Omental fat pad (tissue), 4 donors: ENCODE measurements at places on chromosomes 5 and 9.

DNA sequence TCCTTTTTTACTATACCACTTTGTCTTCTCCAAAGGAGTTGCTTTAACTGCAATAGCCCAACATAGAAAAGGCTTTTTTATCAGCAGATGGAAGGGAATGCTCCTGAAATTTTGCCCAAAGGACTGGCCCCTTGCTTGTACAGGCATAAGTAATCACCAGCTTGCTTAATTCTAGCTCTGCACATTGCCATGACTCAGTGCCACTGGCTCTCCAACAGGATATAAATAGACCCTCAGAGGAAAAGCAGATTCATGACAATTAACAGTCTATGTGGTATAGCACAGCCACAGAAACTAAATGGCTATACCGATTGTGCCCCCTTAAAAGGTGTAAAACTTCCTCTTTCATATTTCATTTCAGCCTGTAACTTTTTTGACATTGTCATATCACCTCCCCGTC, 227.0 kb downstream of the ZNF608 start:
- DNase-seq = no peak

DNA sequence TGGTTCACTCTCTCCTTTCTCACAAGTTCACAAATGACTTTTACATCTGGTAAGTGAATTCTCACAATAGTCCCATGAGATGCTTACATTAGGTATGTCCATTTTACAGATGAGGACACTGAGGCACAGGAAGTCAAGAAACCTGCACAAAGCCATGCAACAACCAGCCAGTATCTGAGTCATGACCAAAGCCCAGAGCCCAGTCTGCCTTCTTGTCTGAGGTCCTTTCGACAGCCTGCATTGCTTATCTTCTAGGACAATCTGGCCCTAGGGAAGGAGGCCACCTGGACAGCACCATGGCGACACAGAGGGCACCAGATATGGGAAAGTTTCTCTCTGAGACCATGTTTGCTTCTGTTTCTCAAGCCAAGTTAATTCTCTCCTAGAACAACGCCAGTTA, 197.1 kb downstream of the NSG2 start:
- DNase-seq = no peak

- DNase-seq = no peak
Measured at GRCh38 chr5:9160747-9161146, 385.1 kb downstream of the SEMA5A start.

- no peak for DNase-seq
Measured at GRCh38 chr9:8539681-8540197, 740.2 kb upstream of the DMAC1 start.

- DNase-seq = no peak
Measured at GRCh38 chr5:72369301-72369700, 49.1 kb downstream of the PTCD2 start.

DNA sequence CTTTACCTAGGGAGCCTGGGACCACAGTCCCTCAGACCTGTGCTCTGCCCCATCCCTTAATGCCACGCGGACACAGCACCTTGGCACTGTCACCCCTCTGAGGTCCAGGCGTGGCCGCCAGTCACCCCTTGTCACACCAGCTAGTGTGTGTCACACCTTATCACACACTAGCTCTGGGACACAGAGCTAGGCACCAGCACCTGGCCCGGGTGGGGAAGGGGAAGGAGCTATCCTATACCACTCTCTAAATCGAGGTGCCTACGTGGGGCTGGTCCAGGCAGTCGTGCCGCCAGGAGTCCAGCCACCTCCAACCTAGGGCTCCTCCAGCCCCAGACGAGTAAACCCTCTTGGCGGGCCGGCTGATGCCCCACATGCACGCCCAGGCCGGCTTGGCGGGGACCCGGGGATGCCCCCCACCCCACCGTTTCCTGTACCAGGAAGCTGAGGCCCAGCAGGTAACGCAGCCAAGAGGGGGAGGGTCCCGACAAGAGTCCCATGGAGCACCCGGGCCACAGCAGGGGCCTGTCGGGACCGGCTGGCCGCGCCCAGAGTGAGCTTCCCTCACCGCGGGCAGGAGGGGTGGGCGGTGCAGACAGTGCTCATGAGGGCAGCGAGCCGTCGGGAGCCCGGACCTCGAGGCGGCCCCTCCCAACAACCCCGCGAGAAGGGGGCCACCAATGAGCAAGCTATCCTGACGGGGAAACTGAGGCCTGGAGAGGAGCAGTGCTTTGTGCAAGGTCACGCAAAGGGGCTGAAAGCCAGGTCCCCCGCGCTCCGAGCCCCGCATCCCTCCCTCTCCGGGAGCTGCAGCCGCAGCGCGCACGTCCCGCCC, 550 bp downstream of the CORO2A start:
- DNase-seq = no peak

- no peak for DNase-seq
Measured at GRCh38 chr5:170421826-170422225, 32.7 kb upstream of the KCNMB1 start.

DNA sequence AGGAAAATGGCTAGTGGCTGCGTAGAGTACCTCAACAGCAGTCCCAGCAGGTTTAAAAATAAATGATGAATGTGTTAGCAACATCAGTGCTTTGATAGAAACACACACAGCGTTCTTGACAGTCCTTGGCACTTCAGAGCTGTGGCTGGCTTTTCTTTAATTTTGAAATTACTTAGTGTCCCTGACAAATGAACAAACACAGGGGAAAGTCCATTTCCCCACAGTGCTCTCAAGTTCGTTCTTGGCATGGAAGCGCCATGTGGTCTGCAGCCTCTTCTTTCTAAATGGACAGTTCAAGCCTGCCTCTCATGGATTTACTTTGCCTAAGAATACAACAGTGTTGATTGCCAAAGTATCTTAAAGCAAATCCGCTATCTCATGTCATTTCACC, 102.2 kb downstream of the ADAMTS12 start:
- no peak for DNase-seq

GRCh38 chr9:36959681-36960574, 74.1 kb downstream of the PAX5 start:
- no peak for DNase-seq

DNA sequence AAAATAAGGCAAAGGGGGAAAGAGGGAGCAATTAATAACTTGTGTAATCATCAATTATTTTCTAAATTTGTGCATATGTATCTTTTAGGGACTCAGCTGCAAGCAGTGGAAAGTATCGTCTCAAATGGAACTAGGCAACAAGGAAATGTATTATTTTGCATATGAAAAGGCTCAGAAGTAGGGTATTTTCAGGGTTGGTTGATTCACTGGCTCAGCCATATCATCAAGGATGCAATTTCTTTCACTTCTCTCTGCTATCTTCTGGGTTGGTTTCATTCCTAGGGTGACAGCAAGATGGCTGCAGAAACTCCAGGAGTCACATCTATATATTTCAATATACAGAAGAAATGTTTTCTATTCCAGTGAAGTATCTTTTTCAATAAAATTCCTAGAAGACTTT, 509.8 kb downstream of the DMAC1 start:
- DNase-seq = no peak

GRCh38 chr9:138044485-138045383, 167.2 kb downstream of the CACNA1B start:
- DNase-seq = no peak

GRCh38 chr5:84130006-84130580, 254.6 kb downstream of the EDIL3 start:
- no peak for DNase-seq

DNA sequence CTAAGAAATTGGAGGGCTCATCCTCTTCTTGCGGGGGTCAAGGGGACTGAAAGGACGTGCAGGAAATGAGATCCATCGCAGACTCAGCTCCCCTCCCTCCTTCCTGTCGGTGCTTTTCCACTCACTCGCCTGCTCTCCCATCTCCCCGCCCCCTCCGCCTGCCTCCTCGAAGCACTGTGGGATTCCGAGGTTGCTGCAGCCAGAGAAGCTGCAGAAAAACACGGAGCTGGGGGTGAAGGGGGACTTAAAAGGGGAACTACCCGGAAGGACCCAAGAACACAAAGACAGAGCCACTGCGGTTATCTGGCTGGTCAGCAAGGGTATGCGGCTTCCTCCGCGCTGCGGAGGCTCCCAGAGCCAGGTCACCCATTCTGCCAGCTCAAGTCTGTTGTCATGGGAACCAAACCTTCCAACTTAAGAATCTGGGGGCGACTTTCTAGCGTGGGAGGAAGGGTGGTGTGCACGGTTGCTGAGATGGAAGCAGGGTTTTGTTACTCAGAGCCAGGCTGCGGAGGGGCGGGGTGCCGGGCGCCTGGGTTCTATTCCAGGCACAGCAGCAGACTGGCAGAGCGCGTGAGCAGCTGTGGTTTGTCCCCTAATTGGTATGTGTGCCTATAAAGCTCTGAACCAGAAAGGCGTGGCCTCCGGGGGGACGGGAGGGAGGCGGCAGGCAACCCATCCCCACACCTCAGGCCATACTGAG, 24.9 kb downstream of the PCDHGC5 start:
- DNase-seq = peak; percentile 48

- no peak for DNase-seq
Measured at GRCh38 chr9:27276193-27277030, 20.5 kb downstream of the EQTN start.

GRCh38 chr9:89278997-89279739, 31.8 kb upstream of the CKS2 start:
- DNase-seq = no peak

DNA sequence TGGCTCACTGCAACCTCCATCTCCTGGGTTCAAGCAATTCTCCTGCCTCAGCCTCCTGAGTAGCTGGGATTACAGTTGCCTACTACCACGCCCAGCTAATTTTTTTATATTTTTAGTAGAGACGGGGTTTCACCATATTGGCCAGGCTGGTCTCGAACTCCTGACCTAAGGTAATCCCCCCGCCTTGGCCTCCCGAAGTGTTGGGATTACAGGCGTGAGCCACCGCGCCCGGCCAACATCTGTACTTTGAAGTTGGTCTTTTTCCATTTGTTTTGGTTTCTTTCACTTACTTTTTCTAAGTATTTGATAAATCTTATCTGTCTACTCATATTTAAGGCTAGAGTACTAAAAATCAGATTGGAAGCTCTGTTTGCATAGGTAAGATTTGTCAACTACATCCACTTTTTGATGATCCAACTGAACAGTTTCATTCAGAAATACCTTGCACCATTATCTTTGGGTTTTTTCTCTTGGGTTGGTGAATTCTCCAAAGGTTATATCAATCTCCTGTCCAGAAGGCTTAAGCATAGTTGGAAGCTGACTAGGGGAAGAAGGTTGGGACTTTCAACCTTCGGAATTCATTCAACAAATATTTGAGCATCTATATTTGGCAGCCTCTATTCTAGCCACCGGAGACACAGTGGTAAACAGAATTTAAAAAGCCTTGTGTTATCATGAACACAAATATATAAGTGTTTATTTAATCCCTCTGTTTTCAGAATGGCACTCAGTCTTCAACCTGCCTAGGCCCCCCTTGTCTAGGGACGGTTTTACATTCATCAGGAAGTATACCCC, 489.1 kb downstream of the RAB3C start:
- no peak for DNase-seq

GRCh38 chr5:126531543-126532120, 63.4 kb downstream of the ALDH7A1 start:
- DNase-seq = no peak

DNA sequence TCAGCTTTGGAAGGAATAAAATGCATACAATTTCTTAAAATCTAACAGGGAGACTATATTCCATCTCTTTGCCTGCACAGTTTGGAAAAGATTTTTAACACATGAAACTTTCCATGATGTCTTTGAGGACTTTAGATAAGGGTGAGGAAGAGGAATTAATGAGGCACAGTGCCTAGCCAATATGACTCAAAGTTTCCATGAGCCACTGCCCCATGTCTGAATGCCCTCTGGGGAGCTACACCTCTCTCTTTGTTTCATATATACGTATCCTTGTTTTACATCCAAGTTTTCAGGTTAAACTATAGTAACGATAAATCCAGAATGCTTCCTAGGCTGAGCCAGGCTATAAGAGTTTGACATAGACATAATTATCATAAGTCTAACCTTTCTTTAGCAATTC, 349.3 kb upstream of the TLE4 start:
- no peak for DNase-seq

GRCh38 chr5:174356536-174356935, 311.0 kb downstream of the NSG2 start:
- no peak for DNase-seq

- no peak for DNase-seq
Measured at GRCh38 chr9:14478175-14479162, 164.5 kb upstream of the NFIB start.

GRCh38 chr9:109206670-109207069, 39.6 kb upstream of the FRRS1L start:
- DNase-seq = no peak

GRCh38 chr9:132631685-132632084, 38.1 kb downstream of the DDX31 start:
- DNase-seq = no peak

DNA sequence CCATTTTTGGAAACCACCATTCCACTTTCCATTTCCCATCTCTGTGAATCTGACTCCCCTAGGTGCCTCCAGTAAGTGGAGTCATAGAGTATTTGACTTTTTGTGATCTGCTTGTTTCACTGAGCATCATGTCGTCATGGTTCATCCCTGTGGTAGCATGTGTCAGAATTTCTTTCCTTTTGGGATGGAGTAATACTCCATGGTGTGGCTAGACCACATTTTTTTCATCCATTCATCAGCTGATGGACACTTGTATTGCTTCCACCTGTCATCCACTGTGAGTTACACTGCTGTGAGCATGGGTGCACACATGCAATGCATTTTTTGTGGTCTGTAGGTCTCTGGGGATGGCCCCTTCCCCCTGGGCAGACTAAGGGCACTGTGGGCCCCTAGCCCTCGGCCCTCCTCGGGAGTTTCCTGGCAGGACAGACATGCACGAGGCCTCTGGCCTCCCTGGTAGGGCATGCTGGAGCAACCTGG, 115.9 kb downstream of the GADD45G start:
- DNase-seq = no peak

DNA sequence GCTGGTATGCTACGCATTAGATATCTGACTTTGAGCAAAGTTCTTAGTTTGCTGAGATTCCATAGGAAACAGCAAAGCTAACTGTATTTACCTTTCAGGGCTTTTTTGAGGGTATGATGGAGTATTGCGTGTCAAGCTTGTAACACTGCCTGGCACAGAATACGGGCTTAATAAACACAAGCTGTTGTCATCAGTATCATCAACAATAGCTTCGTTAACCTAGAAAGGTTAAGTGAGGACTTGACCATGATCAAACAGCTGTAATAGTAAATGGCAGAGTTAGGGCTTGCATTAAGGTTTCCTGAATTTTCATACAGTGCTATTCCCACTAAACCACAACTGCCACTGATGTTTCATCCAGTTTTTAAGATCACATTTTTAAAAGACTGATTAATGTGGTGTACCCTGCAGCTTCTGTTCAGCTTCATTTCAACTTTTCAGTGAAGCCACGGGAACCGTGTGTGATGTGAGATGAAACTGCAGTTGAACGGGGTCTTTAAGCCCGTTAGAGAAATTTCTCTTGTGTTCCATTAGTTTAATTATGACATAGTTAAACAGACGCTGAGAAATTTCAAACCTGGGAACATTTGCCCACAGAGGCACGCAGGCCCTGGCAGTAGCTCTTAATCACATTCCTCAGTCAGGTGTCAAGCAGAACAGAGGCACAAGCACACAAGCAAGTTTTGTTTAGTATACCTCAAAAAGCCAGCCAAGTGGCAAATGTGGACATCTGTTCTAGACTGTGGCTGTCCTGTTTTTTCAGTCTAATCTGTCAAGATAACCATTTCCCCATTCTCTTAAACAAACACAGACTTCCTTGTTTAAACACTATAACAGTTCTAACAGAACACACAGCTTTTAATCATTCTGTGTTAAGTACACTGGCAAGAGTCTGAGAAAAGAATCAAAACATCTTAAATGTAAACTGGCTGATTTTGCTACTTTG, 147.1 kb downstream of the ZNF608 start:
- DNase-seq = no peak
